ENCODE measurements at places on chromosomes 4 and X. TPM values are rescaled to one million over a fixed set of nuclear protein-coding genes. Genes with fewer than 3 reads are reported as not detected.

The SFRP2 gene
- total RNA-seq: not detected

GRCh38 chr4:2277956-2278355, 16.0 kb upstream of the MXD4 start:
- DNase-seq: no peak

- no peak for DNase-seq
Observed at GRCh38 chr4:39620551-39621313, 17.9 kb downstream of the SMIM14 start.

The PWWP3B gene
- not detected for total RNA-seq

DNA sequence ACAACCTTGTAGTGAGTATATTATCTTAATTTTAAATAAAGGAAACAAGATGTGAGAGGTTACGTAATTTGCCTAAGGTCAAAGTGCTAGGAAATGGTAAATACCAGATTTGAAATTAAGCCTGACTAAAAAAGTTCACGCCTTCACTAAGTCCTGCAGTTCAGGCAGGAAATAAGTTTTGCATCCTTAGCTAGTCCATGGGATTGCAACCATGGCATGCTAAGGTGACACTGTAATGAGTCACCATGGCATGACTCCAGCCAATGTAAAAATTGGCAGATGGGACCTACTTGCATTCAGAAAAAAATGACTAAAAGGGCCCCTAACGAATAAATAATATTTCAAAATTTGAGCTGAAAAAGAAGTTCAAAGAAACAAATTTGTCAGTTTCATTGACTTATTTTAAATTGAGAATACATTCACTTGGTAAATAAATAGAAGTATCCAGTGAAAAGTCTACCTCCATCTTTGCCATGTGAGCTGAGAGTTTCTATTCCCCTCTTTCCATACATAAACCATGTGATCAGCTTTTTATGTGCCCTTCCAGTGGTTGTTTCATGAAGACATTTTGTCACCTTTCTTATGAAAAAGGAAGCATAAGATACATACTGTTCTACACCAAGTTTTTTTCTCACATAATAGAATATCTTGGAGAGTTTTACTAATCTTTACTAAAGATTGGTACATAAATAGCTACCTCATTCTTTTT, 72.4 kb downstream of the ANKRD50 start:
- no peak for DNase-seq

- DNase-seq: no peak
Observed at GRCh38 chrX:120029354-120029753, 48.1 kb downstream of the RHOXF2B start.

GRCh38 chr4:120055162-120055561, 11.5 kb downstream of the MAD2L1 start:
- DNase-seq: no peak

- DNase-seq: no peak
Observed at GRCh38 chr4:101357751-101358150, 10.4 kb upstream of the PPP3CA start.

DNA sequence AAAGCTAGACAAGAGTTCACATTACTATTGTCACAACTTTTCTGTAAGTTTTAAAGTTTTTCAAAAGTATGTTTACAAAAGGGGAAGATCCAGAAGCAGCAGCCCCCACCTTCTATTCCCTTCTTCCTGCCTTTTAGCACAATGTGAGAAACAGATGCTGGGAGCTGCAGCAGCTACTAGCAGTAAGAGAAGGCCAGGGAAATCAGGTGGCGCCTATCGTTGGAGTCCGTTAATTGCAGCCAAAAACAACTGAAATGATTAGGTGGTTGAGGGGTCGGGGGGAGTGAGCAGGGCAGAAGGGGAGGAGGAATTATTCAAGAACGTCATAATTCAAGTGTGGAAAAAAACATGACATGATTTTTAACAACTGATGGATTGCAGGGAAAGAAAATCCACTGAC, 27.4 kb downstream of the FRYL start:
- DNase-seq: no peak

DNA sequence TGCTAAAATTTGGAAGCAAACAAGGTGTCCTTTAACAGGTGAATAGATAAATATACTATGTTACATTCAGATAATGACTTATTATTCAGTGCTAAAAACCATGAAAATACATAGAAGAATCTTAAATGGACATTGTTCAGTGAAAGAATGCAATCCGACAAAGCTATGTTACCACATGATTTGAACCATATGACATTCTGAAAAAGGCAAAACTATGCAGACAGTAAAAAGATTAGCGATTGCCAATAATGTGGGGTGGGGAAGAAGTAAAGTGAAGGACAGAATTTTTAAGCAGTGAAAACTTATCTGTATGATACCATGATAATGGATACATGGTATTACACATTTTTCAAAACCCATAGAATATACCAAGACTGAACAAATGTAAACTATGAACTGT, 926.9 kb downstream of the FAT4 start:
- no peak for DNase-seq

The BEX1 gene
- not detected for total RNA-seq

GRCh38 chr4:125243789-125244397, 70.9 kb upstream of the FAT4 start:
- DNase-seq: no peak

DNA sequence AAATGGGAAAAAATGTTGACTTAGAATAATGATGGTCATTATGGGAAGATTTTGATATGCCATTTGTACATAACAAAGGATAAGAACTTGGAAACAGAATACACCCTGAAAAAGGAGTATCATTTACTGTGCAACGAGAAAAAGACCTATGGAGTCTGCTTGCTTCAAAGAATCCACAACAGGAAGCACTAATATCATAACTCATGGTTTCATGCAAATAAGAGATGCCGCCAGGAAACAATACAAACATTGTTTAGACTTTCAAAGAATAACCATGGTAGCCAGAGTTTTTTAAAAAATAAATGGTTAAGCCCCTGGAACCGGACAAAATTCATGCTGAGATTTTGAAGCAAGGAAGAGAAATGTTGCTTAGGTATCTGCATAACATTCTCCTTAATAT, 139.9 kb upstream of the ETNPPL start:
- DNase-seq: no peak

- no peak for DNase-seq
Observed at GRCh38 chr4:29423836-29424721, 1296.1 kb upstream of the PCDH7 start.

DNA sequence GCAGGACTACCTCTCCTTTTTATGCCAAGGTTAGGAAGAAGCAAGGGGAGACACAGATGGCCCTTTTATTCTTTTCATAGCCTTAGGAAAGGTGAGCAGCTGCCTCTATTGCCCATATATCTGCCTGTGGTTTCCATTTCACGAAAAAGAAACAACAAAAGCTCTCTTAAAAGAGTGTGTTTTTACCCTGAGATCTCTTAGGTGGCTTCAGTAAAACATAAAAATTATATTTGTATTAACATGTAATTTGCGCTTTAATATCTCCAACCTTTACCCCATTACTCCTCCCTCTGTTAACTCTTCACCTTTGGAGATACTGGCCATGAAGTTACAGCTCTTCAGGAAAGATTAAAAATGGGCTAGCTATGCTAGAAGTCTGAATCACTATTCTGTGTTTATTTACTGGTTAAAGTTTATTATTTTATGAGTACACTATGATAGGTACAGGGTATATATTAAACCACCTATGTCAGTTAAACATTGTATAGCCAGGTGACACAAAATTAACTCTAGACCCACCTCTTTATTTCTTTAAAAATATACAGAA, 15.0 kb upstream of the SULT1B1 start:
- no peak for DNase-seq

DNA sequence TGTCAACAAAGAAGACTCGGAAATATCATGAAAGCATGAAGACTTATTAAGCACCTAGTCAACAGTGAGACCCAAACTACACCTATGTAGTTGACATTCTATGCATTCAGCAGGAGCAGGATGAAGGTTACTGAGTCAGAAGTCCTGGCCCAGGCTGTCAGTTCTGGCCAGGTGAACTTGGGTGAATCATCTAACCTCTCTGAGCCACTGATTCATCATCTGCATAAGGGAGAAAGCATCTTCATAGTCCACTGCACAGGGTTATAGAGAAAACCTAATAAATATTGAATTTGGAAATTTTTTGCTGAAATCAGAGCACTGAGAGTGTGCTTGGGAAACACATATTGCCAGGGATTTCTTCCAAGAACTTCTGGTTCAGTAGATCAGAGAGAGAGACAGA, 296.0 kb upstream of the SFRP2 start:
- DNase-seq: no peak

DNA sequence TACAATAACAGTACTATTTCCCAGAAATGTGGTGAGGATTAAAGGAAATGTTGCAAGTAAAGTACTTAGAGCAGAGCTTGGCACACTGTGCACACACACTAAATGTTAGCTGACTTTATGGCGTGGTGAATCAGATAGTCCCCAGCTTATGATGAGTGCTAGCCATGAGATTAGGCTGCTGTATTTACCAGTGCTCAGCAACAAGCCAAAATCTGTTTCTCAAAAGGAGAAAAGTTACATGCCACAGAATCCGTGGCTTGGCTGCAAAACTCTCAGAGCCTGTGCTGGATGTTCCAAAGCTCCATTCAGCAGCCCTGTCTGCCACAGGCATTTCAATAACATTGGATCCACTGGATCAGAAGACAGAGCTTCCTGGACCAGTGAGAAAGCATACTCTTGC, 12.8 kb upstream of the STBD1 start:
- DNase-seq: no peak

DNA sequence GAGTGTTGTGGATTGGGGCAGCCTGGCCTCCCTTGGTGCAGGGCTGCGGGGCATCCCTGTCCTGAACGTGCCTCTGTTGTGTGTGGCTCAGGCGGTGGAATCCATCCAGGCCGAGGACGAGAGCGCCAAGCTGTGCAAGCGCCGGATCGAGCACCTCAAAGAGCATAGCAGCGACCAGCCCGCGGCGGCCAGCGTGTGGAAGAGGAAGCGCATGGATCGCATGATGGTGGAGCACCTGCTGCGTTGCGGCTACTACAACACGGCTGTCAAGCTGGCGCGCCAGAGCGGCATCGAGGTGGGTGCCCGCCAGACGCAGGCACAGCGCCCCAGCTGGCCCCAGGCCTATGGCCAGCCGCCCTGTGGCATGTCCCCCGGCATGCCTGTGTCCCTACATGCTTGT, 25.6 kb downstream of the MAEA start:
- DNase-seq: no peak

GRCh38 chrX:73683236-73683859, 120.4 kb downstream of the CHIC1 start:
- no peak for DNase-seq

GRCh38 chrX:55488006-55488592, 1.5 kb downstream of the USP51 start:
- DNase-seq: no peak

GRCh38 chrX:53511322-53511721, 77.2 kb upstream of the HSD17B10 start:
- DNase-seq: no peak

The FGFBP2 gene
- 3.9 TPM for total RNA-seq

The ITM2A gene
- 138 TPM for total RNA-seq

GRCh38 chr4:35883108-35883507, 361.2 kb downstream of the ARAP2 start:
- no peak for DNase-seq

DNA sequence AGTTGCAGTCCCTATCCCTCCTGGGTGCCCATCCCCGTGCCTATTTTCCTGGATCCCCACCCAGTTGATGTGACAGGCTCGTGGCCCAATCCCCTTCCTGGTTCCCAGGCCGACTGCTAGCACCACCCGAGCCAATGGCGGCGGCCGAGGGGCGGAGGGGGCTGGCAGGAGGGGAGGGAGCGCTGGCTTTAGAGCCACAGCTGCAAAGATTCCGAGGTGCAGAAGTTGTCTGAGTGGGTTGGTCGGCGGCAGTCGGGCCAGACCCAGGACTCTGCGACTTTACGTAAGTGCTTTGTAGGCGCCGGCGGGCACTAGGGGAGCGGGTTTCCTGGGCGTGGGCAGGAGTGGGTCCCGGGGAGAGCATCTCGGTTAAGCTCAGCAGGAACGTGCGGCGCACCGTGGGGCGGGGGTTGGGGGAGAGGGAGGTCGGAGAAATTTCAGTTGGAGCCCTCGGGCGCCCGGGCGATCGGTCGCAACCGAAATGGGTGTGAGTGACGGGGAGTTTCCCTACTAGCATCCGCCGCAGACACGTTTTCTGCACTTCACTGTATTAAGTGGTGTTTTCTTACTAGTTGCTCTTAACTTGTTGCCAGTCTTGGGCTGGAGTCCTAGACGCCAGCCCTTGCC, at the start of gene PLS3:
Gene PLS3, plus strand, starts transcription at position 197 of the 627 bp plus-strand sequence. CDS start 49,077 bp downstream, outside the sequence.
- DNase-seq: peak; percentile 10

- no peak for DNase-seq
Observed at GRCh38 chrX:97332963-97333362, 449.3 kb downstream of the RPA4 start.

The BMP3 gene
- not detected for total RNA-seq

DNA sequence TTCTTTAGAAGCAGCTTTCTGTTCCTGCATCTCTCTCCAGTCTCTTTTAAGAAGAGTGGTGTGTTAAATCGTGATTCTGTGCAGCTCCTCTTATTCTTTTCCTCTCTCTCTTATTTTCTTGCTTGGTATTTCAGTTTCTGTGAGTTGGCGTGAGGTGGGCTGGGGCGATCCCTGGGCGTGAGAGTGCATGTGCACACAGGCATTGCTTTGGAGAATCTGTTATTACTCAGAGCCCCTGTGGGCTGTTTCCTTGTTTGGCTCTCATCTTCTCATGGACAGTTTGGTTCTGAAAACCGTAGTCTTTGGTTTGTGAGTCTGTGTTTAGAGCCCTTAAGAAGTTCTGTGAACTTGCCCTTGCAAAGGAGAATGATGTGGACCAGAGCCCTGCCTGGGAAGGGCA, 97.2 kb upstream of the CLNK start:
- no peak for DNase-seq

DNA sequence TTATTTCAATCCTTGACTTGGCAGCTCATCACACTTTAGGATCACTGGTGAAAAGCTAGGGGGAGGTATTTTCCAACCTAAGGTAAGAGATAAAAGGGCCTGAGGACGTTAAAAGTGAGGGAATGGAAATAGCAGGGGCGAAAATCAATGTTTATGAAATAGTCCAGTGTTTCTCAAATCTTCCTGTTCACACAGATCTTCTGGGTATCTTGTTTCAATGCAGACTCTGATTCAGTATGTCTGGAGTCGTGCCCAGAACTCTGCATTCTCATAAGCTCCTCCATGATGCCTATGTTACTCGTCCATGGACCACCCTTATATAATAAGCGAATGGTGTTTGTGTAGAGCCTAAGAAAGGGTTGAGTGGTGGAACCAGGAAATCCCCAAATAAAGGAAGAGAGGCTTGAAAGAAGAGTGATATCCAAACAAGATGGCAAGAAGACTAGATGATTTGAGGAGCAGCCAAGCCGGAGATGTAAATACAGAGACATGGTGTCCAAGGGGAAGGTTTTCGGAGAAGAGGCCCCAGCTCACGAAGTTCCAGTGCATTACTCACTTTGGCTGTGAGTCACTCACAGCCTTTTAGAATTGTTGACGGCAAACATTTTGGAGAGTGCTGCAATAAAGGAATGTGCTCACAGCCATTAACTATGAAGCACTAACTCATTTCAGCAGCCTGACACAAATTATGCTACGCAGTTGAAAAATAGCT, 215.6 kb upstream of the PPARGC1A start:
- no peak for DNase-seq

DNA sequence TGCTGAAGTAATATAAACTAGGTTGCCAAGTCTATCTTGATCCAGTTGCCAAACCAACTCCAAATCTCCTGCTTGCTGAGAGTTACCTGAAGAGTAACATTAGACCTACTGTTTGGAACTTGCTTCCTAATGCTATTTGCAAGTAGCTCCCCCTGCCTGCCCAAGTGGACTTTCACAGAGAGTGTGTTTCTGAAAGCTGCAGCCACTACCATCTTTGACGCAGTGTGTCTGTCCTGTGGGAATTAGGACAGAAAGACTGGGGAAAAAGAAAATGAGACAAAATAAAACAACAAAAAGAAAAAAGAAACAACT, 195.0 kb upstream of the HS3ST1 start:
- no peak for DNase-seq

- no peak for DNase-seq
Observed at GRCh38 chr4:139826426-139826825, 160.8 kb downstream of the MGST2 start.

The MGARP gene
- total RNA-seq: not detected
